DMS153 (cell line): ENCODE measurements at places on chromosomes 1 and 21.

DNA sequence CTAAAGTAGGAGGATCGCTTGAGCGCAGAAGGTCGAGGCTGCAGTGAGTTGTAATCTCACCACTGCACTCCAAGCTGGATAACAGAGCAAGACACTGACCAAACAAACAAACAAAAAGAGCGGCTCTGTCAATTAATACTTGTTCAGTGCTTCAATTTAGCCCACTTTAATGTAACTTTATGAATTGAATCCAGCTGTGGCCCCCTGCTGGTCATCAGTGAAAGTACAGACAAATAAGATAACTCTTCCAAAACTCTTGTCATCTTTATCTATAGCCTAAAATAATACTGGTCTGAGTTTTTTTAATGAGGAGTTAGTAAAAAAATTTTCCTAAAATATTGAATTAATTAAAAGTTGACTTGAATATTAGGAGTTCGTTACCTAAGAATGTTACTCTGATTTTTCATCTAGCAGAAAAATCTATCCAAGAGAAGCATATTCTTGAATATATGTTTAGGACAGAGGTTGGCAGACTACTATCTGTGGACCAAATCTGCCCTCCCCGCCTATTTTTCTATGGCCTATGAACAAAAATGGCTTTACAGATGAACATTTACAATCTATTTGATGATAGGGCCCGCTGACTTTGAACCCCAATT lies 26.1 kb downstream of the ATP5PF start:
- no peak for DNase-seq

- DNase-seq: no peak
Measured at GRCh38 chr1:8986814-8987190, 39.4 kb downstream of the SLC2A7 start.

DNA sequence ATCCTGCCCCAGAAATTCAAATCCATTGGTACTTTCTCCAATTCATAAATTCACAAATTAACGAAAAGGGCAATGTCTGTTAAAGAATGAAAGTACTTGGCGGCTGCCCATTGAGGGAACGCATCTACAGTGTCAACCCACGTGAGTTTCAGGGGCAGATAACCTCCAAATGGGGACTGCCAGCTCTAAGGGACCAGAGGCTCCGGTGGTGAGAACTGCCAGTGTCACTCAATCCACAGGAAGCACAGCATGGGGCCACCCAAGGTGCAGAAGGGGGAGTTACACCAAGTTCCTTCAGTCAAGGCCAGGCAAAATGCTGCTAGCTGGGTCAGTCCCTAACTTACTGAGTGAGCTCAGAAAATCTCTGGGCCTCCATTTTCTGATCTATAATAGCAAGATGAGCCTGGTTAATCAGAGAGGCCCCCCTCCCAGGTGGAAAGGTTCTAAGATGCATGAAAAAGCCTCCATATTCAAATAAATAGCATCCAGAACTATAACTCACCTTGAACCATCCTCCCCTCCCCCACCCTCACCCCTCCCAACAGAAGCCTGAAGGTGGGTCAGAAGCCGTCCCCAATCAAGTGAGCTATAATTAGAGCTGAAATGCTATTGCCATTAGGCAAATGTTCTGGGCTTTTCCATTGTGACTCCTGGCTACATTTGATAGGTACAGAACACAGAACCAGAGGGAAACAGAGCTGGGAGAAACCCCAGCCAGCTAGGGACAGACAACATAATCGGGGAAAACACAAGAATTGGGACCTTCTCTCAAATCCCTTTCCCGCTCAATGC lies 41.7 kb downstream of the LRP8 start:
- no peak for DNase-seq

DNA sequence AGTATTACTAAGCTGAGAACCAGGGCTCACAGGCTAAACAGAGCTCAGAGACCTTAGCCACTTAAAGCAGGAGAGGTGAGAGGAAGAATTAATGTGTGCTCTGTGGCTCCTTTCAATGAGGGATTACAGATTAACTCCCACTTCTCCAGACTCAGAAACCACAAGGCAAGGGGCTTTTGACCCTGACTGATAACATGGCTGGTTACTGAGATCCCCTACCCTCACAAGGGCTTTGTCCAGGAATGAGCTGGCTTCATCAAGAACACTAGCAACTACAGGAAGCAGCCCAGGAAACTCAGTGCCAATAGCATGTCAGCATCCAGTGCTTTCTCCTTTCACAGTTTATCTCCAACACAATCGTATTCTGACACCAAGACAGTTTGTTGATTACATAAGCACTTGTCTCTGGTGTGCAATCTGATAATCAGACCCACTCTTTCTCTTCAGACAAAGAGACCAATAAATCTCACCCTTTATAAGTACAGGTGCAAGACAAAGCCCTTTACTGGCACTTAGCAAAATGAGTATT lies 38.8 kb downstream of the ERI3 start:
- DNase-seq: peak; percentile 81

GRCh38 chr1:167922023-167922422 lies 8.1 kb upstream of the ADCY10 start:
- no peak for DNase-seq

DNA sequence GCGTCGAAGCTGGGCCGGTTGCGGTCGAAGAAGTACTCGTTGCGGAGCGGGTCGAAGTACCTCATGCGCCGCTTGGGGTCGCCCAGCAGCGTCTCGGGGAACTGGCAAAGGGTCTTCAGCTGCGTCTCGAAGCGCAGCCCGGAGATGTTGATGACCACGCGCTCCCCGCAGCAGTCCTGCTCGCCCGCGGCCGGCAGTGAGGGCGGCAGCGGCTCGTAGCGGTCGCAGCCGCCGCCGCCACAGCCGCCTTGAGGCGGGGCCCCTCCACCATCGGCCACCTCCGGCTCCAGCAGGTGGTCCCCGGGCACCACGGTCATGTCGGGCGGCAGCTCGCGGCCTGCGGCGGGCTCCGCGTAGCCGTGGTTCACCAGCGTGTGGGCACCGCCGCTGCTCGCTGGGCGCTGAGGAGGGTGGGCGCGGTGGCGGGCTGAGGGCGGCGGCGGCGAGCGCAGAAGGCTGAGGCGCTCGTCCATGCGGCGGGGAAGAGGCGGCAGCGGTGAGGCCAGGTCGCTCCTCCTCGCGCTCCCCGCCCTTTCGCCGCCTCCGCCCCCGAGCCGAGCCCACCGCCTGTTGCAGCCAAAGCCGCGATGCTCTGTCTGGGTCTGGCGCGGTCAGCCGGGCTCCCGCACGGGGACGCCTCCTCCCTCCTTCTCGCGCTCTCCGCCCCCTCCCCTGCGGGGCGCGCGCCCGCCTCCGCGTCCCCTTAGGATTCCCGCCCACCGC lies at the start of gene KCNA3:
TSS of gene KCNA3 (minus strand) at position 604 of the 723 bp plus-strand sequence. CDS start at position 473, 131 bp downstream.
- DNase-seq: no peak

DNA sequence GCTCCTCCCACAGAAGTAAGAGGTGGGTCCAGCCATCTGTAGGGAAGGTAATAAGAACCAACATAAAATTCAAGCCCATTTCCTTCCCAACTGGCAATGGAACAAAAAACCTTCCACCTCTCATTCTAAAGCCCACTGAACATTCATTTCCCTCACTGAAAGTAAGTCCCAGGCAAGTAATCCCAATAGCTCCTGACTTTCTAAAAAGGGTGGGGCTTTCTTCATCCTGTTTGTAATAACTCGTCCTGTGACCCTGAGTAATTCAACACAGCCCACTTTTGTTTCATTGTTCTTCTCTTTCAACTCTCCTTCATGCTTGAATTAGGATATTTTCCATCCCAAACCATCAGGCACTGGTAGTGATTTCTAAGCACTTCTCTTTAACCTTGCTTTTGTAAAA lies 74.9 kb downstream of the DAB1 start:
- DNase-seq: no peak

GRCh38 chr1:1343811-1344421 lies 5.3 kb downstream of the DVL1 start:
- no peak for DNase-seq

GRCh38 chr1:87338566-87338965 lies 9.9 kb downstream of the LMO4 start:
- DNase-seq: no peak

DNA sequence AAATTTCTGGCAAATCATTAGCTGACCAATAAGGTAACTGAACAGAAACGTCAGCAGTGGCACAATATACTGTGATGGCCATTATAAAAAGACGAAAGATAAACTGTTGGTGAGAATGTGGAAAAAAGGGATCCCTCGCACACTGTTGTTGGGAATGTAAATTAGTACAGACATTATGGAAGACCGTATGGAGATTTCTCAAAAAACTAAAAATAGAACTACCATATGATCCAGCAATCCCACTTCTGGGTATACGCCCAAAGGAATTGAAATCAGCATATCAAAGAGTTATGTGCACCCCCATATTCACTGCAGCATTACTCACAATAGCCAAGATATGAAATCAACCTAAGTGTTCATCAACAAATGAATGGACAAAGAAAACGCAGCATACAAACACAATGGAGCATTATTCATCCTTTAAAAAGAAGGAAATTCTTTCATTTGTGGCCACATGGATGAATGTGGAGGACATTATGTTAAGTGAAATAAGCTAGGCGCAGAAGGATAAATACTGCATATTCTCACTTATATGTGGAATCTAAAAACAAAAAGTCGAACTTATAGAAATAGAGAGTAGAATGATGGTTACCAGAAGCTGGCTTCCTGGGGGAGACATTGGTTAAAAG lies 257.7 kb downstream of the RHOU start:
- no peak for DNase-seq

DNA sequence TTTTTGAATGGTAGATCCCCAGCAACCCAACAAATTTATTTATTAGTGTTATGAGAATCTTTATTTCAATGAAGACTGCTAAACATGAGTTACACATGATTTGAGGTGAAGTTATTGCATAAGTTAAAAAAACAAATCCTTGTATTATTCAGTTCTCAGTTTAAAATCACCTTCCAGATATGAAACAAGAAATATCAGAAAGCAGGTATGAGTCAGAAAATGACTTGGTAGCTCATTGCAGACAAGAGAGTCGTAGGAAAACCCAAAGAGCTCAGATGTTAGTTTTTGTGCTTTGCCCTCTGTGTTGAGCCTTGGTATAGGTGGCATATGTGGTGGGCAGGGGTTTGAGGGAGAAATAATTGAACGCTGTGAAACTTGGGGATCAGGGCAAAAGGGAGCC lies 339.4 kb downstream of the BRINP3 start:
- DNase-seq: no peak

DNA sequence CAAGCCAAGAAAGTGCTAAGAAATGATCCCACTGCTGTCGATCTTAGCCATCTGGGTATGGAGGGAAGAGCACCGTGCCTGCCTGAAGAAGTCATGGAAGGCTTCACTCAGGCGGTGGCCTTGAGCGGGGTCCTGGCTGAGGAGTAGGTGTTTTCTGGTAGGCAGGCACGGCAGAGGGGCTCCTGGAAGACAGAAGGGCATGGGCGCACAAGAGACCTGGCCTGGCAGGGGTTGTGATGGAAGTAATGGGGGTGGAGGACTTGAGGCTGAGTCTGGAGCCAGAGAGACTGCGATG lies 185.1 kb downstream of the KAZN start:
- DNase-seq: no peak

DNA sequence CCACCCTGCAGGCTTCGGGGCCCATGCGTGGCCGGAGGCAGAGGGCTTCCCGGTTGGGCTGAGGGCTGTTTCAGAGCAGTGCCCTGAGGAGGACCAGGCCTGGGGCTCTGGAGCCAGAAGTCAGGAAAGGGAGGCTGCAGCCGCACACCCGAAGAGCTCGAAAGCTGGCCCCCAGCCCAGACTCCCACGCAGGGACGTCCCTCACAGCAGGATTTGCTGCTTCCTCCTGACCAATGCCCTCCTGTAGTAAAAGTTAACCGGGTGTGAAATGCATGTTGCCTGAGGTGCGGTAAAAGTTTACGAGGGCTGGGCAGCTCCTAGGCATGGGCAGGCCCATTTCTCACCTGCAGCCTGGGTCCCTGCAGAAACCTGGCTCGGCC lies 101.5 kb upstream of the ARHGEF16 start:
- DNase-seq: no peak

GRCh38 chr1:214491468-214492146 lies 59.8 kb downstream of the PTPN14 start:
- DNase-seq: no peak

DNA sequence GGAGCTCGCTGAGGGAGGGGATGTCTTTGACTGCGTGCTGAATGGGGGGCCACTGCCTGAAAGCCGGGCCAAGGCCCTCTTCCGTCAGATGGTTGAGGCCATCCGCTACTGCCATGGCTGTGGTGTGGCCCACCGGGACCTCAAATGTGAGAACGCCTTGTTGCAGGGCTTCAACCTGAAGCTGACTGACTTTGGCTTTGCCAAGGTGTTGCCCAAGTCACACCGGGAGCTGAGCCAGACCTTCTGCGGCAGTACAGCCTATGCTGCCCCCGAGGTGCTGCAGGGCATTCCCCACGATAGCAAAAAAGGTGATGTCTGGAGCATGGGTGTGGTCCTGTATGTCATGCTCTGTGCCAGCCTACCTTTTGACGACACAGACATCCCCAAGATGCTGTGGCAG lies 1.4 kb downstream of the TSSK3 start:
- no peak for DNase-seq

- DNase-seq: no peak
Measured at GRCh38 chr1:67597336-67597735, 87.7 kb upstream of the GADD45A start.

- DNase-seq: peak; percentile 97
Measured at GRCh38 chr1:46183079-46183847, 7.0 kb upstream of the P3R3URF start.

GRCh38 chr1:160605205-160605604 lies 25.9 kb upstream of the CD84 start:
- no peak for DNase-seq

DNA sequence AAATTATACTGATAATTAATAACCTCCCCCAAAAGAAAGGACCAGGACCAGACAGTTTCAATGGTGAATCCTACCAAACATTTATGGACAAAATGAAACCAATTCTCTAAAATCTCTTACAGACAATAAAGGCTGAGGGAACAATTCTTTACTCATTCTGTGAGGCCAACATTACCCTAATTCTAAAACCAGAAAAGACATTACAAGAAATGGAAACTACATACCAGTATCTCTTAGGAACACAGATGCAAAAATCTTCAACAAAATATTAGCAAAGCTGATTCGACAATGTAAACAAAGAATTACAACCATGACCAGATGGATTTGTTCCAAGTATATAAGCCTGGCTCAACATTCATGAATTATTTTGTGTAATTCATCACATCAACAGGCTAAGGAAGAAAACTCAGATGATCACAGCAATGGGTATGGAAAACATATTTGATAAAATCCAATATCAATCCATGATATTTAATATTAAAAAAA lies 8.6 kb downstream of the TMED5 start:
- no peak for DNase-seq

DNA sequence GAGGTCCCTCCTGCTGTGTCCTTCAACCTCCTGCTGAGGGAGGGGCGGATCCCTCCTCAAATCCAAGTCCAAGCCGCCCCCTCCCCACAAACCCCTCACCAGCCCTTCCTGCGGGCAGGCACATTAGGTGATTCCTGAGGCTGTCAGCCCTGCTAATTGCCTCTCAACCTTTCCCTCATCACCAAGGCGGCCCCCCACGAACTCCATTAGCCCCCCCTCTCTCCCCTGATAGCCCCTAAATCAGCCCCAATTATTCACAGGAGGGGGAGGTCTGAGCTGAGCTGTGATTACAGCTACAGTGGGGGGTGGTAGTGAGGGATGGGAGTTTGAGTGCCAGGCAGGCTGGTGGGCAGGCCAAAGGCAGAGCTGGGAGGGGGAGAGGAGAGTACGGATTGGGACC lies 5.8 kb upstream of the PEAR1 start:
- no peak for DNase-seq
